ENCODE measurements at places on chromosomes 1 and 21.

DNA sequence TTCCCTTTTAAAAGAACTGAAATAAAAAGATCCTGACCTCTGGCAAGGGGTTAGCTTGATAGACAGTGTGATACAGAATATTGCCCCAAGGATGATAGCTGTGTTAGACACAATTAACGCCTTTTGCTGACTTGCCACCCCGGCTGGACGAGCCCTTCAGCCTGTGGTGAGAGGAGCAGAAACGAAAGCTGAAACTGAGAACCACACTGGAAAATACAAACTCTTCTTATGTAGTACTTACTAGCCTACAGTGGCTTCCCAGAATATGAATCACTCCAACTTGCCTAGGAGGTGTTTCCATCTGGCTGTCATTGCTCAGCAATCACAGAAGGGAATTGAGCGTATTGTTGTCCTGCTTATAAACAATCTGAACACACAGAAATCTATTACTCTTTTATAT lies 22.9 kb downstream of the SAMSN1 start:
- no peak overlapping the region for H3K27ac ChIP-seq
- no peaks in the 10 kb centered on the region for H3K36me3 ChIP-seq
- no peak for DNase-seq
- no peaks in the 10 kb centered on the region for H3K4me1 ChIP-seq

- no peak for DNase-seq
- no peak overlapping the region for H3K27ac ChIP-seq
- peaks cover 18% of the 10 kb centered on the region for H3K4me1 ChIP-seq
- H3K36me3 ChIP-seq = no peaks in the 10 kb centered on the region
- no peaks in the 10 kb centered on the region for H3K27me3 ChIP-seq
- H3K4me3 ChIP-seq = no peak overlapping the region
These were observed 53.0 kb upstream of the SPATA6 start for GRCh38 chr1:48524892-48525467.

GRCh38 chr1:28855469-28855951 lies 43.5 kb downstream of the OPRD1 start:
- peaks cover 4% of the 10 kb centered on the region for H3K27me3 ChIP-seq
- H3K4me3 ChIP-seq = no peak overlapping the region
- no peaks in the 10 kb centered on the region for H3K36me3 ChIP-seq
- no peak for DNase-seq
- peaks cover 2% of the 10 kb centered on the region for H3K4me1 ChIP-seq

DNA sequence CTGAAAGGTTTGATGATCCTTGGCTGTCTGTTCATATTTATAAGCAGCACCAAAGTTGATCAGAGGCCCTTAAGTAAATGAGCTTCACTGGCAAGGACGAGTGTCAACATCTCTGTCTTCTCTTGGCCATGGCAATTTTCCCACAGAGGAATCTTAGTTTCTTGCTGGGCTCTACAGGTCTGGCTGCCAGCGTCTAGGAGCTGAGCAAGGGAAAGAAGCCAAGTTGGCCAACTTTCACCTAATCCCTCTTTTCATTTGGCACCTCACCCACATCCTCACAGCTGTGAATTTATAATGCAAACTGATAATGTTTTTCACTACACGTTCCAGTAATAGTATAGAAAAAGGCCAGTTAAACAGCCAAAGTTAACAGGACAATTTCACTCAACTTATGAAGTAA lies 99.0 kb upstream of the LBR start:
- peaks cover 7% of the 10 kb centered on the region for H3K36me3 ChIP-seq
- H3K27me3 ChIP-seq = no peaks in the 10 kb centered on the region
- H3K4me1 ChIP-seq = peaks cover 3% of the 10 kb centered on the region
- no peak for DNase-seq

- DNase-seq = no peak
- H3K27ac ChIP-seq = no peak overlapping the region
- peaks cover 5% of the 10 kb centered on the region for H3K4me1 ChIP-seq
- H3K36me3 ChIP-seq = no peaks in the 10 kb centered on the region
- H3K4me3 ChIP-seq = no peak overlapping the region
These were observed 296.3 kb downstream of the SMYD3 start for GRCh38 chr1:246210756-246211155.

DNA sequence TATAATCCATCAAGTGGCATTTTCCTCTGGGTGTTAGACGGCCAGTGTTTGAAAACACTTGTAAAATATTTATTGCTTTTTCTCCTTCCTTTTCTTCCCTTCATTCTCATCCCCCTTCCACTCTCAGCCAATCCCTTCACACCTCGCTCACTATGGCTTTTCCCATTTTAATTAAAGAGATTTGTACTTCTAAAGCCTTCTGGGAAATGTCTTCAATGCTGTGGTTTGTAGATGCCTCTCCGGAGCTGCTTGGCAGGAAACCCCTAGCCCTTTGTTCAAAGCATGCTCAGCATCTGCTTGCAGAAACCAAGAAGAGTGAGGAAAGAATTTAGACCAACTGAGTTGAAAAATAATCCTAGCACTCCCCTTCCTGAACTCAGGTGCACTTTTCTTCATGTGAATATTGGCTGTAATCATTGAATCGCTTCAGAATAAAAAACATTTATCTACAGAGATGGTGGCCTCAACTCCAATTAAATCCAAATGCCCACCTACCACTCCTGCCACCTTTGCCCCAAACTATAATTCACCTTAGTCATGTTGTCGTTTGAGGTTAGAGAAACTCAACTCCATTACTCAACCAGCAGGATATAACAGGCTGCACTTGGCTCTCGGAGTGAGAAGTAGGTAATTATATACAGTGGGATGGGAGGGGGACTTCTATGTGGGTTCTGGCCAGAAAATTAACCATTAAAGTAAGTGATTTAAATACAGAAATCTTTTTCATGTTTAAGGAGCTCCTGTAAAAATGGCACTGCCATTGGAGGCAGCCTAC lies 659.4 kb upstream of the CAMK1G start:
- no peaks in the 10 kb centered on the region for H3K4me1 ChIP-seq
- DNase-seq = no peak
- H3K27me3 ChIP-seq = no peaks in the 10 kb centered on the region
- H3K27ac ChIP-seq = no peak overlapping the region
- H3K36me3 ChIP-seq = no peaks in the 10 kb centered on the region

Measured in progenitor cell of endocrine pancreas (in vitro differentiated cells).